ENCODE measurements at places on chromosomes 11 and 22.

GRCh38 chr22:36588285-36588684, 59.3 kb upstream of the EIF3D start:
- no peak overlapping the region for H3K27ac ChIP-seq
- DNase-seq: no peak
- H3K4me3 ChIP-seq: no peak overlapping the region
- H3K4me1 ChIP-seq: no peaks in the 10 kb centered on the region
- H3K27me3 ChIP-seq: peaks cover 8% of the 10 kb centered on the region

GRCh38 chr11:14373941-14374646, 15.1 kb upstream of the RRAS2 start:
- H3K36me3 ChIP-seq: no peaks in the 10 kb centered on the region
- peaks cover 63% of the 10 kb centered on the region for H3K4me1 ChIP-seq
- no peak for DNase-seq
- peak overlapping the region; percentile 21 for H3K27ac ChIP-seq
- H3K4me3 ChIP-seq: no peak overlapping the region
- peaks cover 3% of the 10 kb centered on the region for H3K27me3 ChIP-seq

DNA sequence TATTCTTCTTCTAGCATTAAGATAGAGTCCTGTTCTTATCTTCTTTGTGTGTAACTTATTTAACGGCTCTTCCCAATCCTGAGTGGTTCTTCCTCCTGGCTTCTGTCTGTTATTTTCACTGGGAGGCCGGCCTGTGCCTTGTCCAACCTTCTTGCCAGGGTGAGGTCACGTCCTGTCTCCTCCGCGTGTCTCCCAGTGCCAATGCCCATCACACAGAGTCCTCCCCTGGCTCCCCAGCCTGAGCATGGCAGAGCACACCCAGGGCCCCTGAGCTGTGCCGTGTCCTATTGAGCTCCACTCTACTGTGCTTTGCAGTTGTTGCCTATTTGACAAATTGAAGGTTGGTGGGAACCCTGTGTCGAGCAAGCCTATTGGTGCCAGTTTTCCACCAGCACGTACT, 487.3 kb downstream of the BRD1 start:
- peaks cover 8% of the 10 kb centered on the region for H3K27me3 ChIP-seq
- no peaks in the 10 kb centered on the region for H3K4me1 ChIP-seq
- DNase-seq: no peak
- H3K27ac ChIP-seq: no peak overlapping the region
- no peak overlapping the region for H3K4me3 ChIP-seq

GRCh38 chr11:125627236-125627910, 2.4 kb downstream of the CHEK1 start:
- H3K4me3 ChIP-seq: peak overlapping the region; percentile 93
- H3K4me1 ChIP-seq: peaks cover 23% of the 10 kb centered on the region
- no peak overlapping the region for H3K27ac ChIP-seq
- peaks cover 46% of the 10 kb centered on the region for H3K36me3 ChIP-seq

GRCh38 chr11:44446996-44447771, 118.3 kb upstream of the CD82 start:
- H3K4me1 ChIP-seq: no peaks in the 10 kb centered on the region
- no peak for DNase-seq
- H3K27me3 ChIP-seq: peaks cover 5% of the 10 kb centered on the region
- no peaks in the 10 kb centered on the region for H3K36me3 ChIP-seq

GRCh38 chr22:26931471-26931870, 274.1 kb downstream of the MIAT start:
- H3K4me1 ChIP-seq: no peaks in the 10 kb centered on the region
- H3K4me3 ChIP-seq: no peak overlapping the region
- no peak overlapping the region for H3K27ac ChIP-seq
- H3K36me3 ChIP-seq: no peaks in the 10 kb centered on the region

DNA sequence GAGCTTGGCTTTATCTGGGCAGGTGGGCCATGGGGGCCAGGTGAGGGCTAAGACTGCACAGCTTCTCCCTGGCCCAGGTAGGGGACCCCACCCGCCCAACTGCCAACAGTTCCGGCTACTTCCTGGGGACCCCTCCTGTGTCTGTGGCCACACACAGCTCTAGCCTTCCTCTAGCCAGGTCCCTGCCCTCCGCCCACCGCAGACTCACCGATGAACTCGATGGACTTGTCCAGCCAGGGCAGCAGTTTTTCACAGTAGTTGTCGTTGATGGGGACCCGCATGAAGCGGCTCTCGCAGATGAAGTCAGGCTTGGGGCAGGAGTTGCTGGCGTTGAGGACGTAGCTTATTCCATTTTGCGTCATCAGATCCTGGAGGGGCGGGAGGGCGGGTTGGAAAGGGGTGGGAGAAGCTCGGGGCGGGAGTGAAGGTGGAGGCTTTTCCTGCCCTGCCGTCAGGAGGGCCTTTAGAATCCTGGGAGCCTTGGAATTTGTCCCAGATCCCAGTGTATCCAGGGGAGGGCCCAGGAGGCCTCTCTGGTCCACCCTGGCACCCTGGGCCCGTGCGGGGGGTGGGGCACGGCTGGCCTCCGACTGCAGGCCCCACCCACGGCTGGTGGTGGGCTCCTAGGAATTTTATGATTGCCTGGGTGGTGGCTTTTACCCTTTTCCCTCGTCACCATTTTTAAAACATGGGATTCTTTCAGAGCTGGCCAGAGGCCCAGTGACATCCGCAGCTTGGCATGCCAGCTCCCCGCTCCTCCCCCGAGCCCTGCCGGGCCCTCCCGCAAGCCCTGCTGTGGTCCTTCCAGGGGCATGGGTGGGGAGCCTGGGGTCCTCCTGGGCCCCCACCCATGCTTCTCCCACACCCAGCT, 13.9 kb downstream of the DUSP8 start:
- DNase-seq: no peak
- H3K36me3 ChIP-seq: peaks cover 2% of the 10 kb centered on the region
- H3K27ac ChIP-seq: no peak overlapping the region
- H3K4me1 ChIP-seq: no peaks in the 10 kb centered on the region
- peaks cover 2% of the 10 kb centered on the region for H3K27me3 ChIP-seq
- H3K4me3 ChIP-seq: no peak overlapping the region

DNA sequence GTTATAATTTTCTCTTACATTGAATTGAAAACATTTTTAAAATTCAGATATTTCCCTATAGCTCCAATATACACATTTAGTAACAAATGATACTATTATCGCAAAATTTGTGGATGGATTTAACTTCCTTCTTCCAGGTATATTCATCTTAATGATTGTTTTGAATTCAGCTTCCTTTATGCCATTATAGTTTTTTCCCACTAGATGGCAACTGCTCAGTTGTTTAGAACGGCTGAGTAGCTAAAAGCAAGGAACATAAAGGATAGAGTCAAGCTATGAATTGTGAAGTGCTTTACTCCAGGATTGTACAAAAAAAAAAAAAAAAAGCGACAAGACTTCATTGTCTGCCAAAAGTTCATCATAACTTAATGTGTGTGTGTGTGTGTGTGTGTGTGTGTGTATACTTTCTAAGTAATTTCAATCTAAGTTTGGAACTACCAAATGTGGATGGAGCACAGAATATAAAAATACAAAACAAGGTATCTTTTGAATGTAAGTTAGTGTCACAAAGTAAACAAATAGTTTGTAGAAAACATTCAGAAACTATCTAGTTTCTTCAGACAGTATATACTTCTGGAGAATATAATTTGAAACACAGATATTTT, 846.4 kb downstream of the DLG2 start:
- no peak for DNase-seq
- H3K27ac ChIP-seq: no peak overlapping the region
- H3K27me3 ChIP-seq: no peaks in the 10 kb centered on the region
- H3K4me1 ChIP-seq: no peaks in the 10 kb centered on the region
- no peaks in the 10 kb centered on the region for H3K36me3 ChIP-seq
- no peak overlapping the region for H3K4me3 ChIP-seq

DNA sequence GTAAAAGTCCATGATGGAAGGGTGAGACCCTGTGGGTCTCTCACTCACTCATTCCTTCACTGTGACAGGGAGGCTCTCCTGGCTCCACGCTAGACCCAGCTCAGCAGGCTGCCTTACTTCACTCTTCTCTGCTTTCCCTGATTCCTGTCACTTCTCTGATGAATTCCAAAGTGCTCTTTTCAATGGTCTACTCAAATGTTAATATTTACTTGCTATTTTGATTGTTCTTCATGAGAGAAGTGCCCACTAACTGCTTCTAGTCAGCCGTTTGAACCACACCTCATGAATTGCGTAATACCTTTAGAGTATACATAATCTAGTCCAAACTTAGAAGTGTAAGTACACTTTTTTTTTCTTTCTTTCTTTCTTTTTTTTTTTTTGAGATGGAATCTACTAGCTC, 1350.2 kb upstream of the RAG2 start:
- no peak overlapping the region for H3K4me3 ChIP-seq
- no peak overlapping the region for H3K27ac ChIP-seq
- no peaks in the 10 kb centered on the region for H3K4me1 ChIP-seq
- no peaks in the 10 kb centered on the region for H3K36me3 ChIP-seq
- DNase-seq: no peak

DNA sequence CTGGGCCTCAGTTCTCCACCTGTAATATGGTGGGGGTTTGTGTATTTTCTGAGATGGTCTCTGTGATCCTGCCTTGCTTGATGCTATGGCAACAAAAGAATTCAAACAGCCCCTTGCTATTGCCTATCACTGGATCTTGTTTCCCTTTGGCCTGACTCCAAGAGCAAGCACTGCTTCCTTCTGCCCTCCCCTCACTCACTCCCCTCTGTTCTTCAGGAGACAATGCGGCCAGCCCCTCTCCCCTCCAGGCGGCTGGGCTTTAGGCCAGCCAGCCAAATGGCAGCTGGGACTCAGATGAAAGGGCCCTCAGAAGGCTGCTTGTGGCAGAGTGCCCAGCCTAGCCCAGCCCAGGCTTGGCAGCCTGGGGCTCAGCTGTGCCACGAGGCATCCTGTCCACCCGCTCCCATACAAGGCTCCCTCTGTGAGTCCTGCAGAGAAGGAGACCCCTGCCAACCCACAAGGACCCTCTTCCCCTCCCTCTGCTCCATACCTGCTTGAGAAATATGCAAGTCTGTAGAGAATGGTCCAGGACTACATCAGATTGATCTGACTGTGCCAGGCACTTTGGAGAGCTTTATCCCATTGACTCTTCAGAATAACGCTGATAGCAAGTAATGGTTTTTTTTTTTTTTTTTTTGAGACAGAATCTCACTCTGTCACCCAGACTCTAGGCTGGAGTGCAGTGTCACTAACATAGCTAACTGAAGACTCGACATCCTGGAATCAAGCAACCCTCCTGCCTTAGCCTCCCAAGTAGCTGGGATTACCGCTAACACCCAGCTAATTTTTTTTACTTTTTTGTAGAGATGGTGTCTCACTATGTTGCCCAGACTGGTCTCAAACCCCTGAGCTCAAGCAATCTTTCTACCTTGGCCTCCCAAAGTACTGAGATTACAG, 7.6 kb upstream of the KCTD14 start:
- H3K4me1 ChIP-seq: peaks cover 4% of the 10 kb centered on the region
- H3K36me3 ChIP-seq: no peaks in the 10 kb centered on the region
- DNase-seq: no peak
- no peak overlapping the region for H3K4me3 ChIP-seq
- H3K27ac ChIP-seq: no peak overlapping the region

DNA sequence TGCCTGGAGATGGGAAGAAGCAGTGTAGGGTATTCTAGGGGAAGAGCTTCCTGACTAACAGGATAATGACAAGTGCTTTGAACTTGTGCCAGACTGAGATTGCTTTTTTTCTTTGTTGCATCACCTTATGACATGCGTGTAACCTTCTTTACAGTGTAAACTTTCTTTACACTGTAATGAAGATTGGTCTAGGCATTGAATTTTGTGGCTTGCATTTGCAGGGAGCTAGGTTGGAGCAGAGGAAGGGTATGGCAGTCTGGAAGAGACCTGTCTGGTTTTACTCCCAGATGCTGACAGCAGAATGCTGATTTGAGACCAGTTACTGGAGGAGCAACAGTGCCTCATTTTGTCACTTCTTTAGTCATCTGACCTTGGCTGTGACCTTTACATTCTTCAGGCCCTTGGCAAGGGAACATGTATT, 5.6 kb downstream of the DDB2 start:
- peaks cover 64% of the 10 kb centered on the region for H3K36me3 ChIP-seq
- no peak overlapping the region for H3K4me3 ChIP-seq
- H3K27me3 ChIP-seq: no peaks in the 10 kb centered on the region
- DNase-seq: no peak
- H3K27ac ChIP-seq: peak overlapping the region; percentile 46
- peaks cover 46% of the 10 kb centered on the region for H3K4me1 ChIP-seq

DNA sequence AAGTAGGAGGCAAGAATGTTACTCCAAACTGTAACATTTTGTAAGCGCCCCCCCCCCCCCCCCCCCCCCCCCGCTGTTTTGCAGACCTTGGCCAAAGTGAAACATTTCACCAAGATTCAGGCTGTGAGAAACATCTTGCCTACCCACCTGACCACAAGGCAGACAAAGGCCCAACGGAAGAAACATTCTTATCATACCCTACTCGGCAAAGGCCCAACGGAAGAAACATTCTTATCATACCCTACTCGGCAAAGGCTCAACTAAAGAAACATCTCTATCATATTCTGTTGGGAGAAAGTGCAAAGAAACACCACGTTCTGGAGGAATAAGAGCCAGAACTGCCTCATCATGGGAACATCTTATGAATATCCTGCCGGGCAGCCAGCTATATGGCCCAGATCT, 117.1 kb downstream of the JRKL start:
- no peaks in the 10 kb centered on the region for H3K27me3 ChIP-seq
- H3K36me3 ChIP-seq: no peaks in the 10 kb centered on the region
- no peaks in the 10 kb centered on the region for H3K4me1 ChIP-seq
- H3K4me3 ChIP-seq: no peak overlapping the region
- H3K27ac ChIP-seq: no peak overlapping the region

DNA sequence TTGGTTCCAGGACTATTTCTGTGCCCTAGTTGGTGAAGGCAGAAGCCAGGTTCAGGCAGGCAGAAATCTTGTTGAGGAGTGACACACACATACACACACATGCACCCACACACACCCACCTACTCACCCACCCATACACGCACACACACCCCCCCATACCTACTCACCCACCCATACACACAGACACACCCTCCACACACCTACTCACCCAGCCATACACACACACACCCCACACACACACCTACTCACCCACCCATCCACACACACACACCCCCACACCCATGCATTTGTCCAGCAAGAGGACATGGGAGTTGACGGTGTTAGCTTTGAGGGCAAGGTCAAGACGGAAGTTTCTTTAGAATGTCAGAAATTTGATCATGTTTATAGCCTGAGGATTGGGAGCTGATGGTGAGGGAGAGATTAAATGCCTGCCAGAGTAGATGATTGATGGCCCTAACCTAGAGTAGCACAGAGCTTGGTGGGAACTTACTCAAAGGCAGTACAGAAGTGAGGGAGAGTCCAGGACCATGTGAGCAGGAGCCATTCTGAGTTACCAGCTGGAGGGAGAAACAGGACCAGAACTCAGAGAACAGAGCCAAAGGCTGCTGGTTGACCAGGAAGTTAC, 68.9 kb downstream of the CYB5R2 start:
- H3K27ac ChIP-seq: no peak overlapping the region
- no peak for DNase-seq
- H3K27me3 ChIP-seq: no peaks in the 10 kb centered on the region
- no peaks in the 10 kb centered on the region for H3K4me1 ChIP-seq
- H3K4me3 ChIP-seq: no peak overlapping the region

- H3K4me1 ChIP-seq: peaks cover 34% of the 10 kb centered on the region
- H3K36me3 ChIP-seq: peaks cover 21% of the 10 kb centered on the region
- H3K27ac ChIP-seq: peak overlapping the region; percentile 83
- H3K27me3 ChIP-seq: no peaks in the 10 kb centered on the region
- peak; percentile 24 for DNase-seq
Measured at GRCh38 chr11:117232911-117233409, 489 bp downstream of the RNF214 start.
